ENCODE measurements at places on chromosomes 7 and 10. TPM values are rescaled to one million over a fixed set of nuclear protein-coding genes. Genes with fewer than 3 reads are reported as not detected.

Gene TAS2R41
- not detected for total RNA-seq

DNA sequence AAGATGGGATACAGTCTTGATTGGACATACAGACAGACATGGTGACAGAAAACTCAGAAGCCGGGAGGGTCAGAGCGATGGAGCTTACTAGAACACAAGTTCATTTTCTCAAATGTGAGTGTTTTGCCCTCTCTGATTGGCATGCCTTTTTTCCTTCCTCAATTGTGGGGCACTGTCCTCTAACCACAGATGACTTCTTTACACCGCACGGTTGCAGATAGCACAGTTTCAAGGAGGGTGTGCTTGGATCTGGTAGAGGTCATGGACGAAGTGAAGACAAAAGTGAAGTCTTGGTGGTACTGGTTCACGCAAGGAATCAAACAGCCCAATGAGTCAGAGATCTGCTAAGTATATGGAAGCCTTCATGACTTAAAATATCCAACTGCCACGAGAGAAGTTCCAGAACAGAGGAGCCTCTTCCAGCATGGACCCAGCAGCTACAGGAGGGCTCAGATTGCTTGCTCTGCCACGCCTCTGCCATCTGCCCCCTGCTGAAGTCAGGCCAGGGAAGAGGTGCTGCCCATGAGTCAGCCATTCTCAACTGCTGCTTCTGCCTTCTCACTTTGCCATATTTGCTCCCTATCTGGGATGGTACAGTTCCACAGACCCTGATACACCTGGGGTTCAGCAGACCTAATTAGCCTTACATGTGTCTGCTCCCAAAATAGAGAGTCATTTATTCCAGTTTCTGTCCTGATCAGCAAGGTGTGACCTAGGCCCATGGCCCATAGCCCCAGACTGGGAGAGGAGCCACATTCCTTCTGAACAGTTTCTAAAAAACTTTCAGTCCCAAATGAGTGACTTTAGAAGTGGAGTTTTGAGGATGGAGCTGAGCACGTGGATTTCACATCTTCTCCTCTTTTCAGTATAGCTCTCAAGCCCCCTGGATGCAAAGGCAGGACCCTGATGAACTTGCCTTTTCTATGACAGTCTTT is 413.8 kb downstream of the KCNMA1 start:
- no peak for DNase-seq
- H3K36me3 ChIP-seq = no peaks in the 10 kb centered on the region
- no peaks in the 10 kb centered on the region for H3K27me3 ChIP-seq

GRCh38 chr10:79415736-79416577 is 29.5 kb downstream of the ZCCHC24 start:
- H3K36me3 ChIP-seq = peaks cover 18% of the 10 kb centered on the region
- no peak overlapping the region for H3K4me3 ChIP-seq
- peaks cover 88% of the 10 kb centered on the region for H3K4me1 ChIP-seq
- peak; percentile 26 for DNase-seq
- no peaks in the 10 kb centered on the region for H3K27me3 ChIP-seq
- H3K27ac ChIP-seq = no peak overlapping the region

GRCh38 chr7:30700941-30701340 is 18.7 kb upstream of the CRHR2 start:
- H3K27me3 ChIP-seq = peaks cover 6% of the 10 kb centered on the region
- H3K36me3 ChIP-seq = no peaks in the 10 kb centered on the region
- H3K27ac ChIP-seq = no peak overlapping the region
- H3K4me1 ChIP-seq = peaks cover 8% of the 10 kb centered on the region
- DNase-seq = no peak

- H3K27me3 ChIP-seq = no peaks in the 10 kb centered on the region
- no peak overlapping the region for H3K4me3 ChIP-seq
- no peaks in the 10 kb centered on the region for H3K4me1 ChIP-seq
- peaks cover 4% of the 10 kb centered on the region for H3K36me3 ChIP-seq
- H3K27ac ChIP-seq = no peak overlapping the region
These were observed 53.7 kb downstream of the BEND7 start for GRCh38 chr10:13475124-13475523.
